Stimulated activated CD4-positive, alpha-beta T cell treated with anti-CD3 and anti-CD28 coated beads, Interleukin-2, amount 100 ng/mL, for 24 hours (primary cell): ENCODE measurements at places on chromosomes 5 and 9.

- no peak for DNase-seq
Observed at GRCh38 chr9:86200599-86201162, 58.8 kb downstream of the C9orf153 start.

DNA sequence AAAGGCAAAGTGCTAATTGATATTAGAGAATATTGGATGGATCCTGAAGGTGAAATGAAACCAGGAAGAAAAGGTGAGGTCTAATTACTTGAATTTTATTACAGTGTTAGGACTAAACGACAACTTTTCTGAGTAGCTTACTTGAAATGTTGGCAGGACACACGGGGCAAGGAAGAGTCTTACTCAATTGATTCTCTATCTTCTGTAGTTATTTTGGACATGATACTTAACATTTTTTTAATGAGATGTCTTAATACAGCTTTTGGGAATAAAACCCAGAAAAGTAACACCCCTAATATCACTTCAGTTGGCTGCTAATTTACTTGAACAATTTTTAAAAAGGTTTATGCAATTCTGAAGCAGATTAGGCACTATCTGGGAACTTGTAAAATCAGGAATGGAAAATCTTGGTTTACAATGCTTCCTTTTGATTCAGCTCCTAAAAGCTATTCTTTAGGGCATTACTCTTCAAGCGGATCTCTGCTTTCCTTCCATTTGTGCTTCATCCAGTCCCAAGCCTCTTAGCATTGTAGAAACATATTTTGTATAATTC lies 13.7 kb downstream of the SUB1 start:
- DNase-seq, result no peak

- DNase-seq, result no peak
Observed at GRCh38 chr5:132813599-132814502, 749 bp downstream of the SOWAHA start.

GRCh38 chr9:95406121-95406520 lies 88.6 kb upstream of the FANCC start:
- DNase-seq, result no peak

DNA sequence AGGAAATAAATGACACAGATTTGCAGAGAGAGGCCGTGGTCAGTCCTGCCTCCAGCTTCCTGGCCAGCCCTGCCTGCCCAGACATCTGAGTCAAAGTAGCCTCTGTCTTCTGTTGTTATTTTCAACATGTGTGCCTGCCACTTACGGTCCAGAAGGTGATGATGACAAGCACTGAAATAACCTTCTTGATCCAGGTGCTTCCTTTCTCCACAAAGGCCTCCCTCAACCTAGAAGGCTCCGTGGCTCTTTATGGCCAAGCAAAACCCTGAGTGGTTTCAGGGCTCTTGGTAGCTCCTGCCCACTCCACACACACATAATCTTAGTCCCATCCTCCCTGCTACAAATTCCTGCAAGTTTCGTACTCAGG lies 34.1 kb upstream of the SLC6A19 start:
- no peak for DNase-seq

DNA sequence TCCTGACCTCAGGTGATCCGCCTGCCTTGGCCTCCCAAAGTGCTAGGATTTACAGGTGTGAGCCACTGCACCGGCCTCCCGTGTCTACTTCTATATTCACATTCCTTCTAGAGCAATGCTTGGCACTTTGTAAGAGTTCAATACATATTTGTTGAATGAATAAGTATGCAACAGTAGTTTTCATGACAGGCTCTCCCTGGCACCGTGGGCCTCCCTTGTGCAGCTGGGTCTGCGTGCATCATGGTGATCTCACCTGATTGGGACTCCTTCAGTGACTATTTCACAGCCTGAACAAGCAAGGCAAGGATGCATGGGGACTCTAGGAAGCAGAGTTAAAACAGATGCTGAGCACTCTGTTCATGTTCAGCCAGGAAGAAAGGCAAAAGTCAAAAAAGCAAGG lies 6.8 kb upstream of the ZBTB34 start:
- DNase-seq, result no peak

DNA sequence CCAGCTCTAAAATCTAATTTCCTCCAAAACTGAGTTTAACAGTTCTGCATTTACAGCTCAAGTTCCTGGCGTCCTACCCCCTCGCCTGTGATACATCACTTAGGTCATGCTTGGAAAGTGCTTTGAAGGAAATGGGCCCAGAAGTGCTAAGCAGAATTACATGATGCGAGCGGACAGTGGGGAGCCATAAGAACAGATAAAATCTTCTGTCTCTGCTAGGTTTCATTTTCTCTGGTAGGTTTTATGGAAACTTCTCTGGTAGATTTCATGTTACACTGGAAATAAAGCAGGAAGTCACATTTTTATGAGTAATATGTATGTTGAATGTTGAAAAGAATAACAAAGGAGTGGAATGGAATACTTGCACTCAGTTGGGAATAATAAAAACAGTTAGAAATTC lies 138.3 kb downstream of the ZDHHC21 start:
- no peak for DNase-seq

DNA sequence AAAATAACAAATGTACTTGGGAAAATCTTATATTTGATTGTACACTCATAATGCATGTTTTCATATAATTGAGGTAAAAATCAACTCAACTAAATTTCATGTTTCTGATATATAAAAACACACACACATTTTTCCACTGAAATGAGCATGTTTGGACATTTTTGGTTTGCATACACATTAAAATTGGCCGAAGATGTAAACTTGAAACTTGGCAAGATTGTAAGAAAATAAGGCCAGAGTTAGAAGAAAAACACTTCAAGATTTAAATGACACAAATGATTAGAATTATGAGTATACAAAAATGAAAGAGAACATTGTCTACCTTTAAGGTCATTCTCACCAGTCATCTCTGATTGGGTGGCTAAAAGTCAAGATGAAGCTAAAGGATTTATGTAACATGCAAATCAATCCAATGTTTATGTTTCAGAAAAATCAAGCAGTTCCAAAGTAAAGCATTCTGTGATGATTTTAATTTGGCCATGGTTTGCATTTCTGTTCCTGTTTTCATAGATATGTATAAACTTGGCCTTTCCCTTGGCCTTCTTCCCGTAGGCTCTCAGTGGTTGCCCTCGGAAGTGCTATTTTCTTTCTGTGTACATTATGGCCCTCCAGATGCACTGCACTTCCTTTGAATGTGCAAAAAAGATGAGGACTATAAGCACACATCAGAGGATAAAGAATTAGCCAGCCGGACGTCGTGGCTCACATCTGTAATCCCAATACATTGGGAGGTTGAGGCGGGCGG lies 1105.4 kb upstream of the DMAC1 start:
- no peak for DNase-seq

- DNase-seq, result no peak
Observed at GRCh38 chr5:66882606-66883227, 286.5 kb downstream of the MAST4 start.

DNA sequence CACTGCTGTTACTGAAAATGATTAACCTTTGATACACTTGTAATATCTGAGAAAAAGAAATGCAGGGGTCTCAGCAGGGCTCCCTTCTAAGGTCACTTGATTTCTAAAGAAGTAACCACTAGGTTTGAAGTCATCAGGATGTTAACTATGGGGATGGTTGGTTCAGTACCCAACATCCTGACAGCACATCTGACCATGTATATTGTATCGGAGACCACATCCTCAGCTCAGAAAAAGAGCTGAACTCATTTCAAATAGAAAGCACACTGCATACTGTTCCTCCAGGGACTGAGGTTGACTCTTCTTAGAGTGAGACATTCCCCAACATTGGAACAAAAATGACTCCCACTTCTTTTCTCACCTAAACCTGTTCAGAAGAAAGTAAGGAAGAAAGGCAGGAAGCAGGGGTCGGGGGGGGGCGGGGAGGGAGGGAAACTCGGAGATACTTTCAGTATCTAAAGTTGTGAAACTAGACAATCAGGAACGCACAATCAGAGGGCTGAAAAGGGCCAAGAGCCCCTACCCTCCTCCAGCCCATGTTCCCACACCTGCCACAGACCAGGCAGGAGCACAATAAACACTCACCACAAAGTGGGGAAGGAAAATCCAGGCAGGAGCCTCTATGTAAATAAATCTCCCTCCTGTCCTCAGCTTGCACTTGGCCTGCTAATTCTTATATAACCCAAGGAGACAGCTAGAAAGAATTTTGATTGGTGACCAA lies 730 bp upstream of the GZMA start:
- DNase-seq, result no peak

DNA sequence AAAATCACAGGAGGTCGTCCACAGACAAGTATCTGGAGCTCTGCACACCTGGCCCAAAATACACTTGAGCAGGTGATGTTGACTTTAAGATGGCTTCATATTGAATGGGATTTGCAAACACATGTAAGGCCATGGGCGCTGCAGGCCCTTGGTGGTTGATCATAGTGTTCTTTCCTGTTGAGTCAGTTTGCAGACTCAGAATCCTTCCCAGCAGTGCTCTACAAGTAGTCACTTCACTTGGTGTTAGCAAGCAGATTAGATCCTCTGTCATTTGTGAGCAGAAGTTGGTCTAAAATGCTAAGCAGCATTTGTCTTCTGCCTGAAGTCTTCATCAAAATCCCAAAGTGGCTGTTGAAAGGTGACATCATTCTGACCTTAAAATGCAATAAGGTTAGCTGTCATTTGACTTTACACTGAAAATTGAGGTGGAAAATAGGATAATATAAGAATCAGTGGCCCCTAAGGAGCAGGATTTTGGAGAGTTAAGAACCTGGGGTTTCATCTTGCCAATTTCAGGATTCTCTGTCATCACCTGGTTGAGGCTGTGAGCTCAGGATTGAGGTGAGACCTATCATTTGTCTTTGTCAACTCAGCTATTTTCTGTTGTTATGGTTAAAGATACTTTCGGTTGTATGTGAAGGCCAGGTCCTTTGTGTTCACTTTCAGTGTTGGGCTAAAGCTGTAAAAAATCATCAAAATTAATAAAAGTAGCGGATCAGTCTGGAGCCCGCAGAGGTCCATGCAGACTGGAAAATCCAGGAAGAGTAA lies 114.5 kb downstream of the LRRC70 start:
- no peak for DNase-seq

- DNase-seq, result no peak
Observed at GRCh38 chr9:81071108-81071507, 618.2 kb downstream of the TLE1 start.

- DNase-seq, result no peak
Observed at GRCh38 chr9:37936965-37937364, 33.0 kb upstream of the SLC25A51 start.

- DNase-seq, result no peak
Observed at GRCh38 chr9:19442240-19442639, 33.4 kb downstream of the ACER2 start.

- DNase-seq, result no peak
Observed at GRCh38 chr5:171317230-171317629, 8.2 kb downstream of the TLX3 start.
